ENCODE measurements at places on chromosomes 7 and 10. TPM values are rescaled to one million over a fixed set of nuclear protein-coding genes. Genes with fewer than 3 reads are reported as not detected.

Gene RBM17
- 112 TPM for total RNA-seq

Gene CPN1
- not detected for total RNA-seq

- no peak overlapping the region for H3K27ac ChIP-seq
- no peak for DNase-seq
- peaks cover 5% of the 10 kb centered on the region for H3K36me3 ChIP-seq
- no peak overlapping the region for H3K4me3 ChIP-seq
- no peaks in the 10 kb centered on the region for H3K27me3 ChIP-seq
- peaks cover 11% of the 10 kb centered on the region for H3K4me1 ChIP-seq
These were observed 422.4 kb downstream of the PARD3 start for GRCh38 chr10:34392641-34393170.

DNA sequence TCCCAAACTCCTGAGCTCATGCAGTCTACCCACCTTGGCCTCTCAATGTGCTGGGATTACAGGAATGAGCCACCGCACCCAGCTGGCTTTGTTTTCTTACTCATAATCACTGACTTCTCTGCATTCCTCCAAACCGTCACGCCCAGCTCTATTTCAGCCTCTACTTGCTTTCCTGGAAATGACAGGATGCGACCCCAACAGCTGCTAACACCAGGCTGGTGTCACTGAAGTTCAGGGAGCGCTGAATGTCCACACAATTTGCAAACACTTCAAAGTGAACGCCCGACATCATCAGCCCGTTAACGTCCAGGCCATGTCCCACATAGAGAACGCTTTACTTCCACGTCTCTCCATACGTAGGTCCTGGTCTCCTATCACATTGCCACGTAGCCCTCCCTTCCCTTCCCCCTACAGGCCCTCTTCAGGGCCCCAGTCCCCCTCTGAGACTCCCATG lies 12.8 kb upstream of the PROSER2 start:
- peaks cover 31% of the 10 kb centered on the region for H3K4me1 ChIP-seq
- peak overlapping the region; percentile 92 for H3K27ac ChIP-seq
- no peak for DNase-seq

Gene STEAP1
- total RNA-seq: 0.27 TPM

Gene FZD1
- 15.3 TPM for total RNA-seq

GRCh38 chr7:32062150-32062549 lies 8.1 kb downstream of the PDE1C start:
- no peak for DNase-seq
- H3K36me3 ChIP-seq: no peaks in the 10 kb centered on the region
- peaks cover 78% of the 10 kb centered on the region for H3K27me3 ChIP-seq
- H3K4me3 ChIP-seq: no peak overlapping the region
- peaks cover 22% of the 10 kb centered on the region for H3K4me1 ChIP-seq

DNA sequence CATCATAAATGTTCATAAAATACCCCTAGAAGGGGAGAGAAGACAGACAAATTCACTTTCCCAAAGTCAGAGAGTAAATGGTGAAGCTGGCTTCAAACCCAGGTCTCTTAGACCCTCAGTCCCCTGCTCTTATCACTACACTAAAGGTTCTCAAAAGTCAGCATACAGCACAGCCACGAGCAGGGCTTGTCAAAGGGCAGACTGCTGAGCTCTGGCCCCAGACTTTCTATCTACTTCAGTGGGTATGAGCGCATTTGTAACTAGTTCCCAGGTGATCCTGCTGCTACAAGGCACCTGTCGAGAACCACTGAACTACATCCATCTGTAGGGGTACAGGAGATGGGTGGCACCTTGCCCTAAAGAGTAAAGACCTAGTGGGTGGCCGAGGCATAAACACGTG lies 91.5 kb downstream of the SORBS1 start:
- H3K27ac ChIP-seq: no peak overlapping the region
- no peak for DNase-seq
- H3K4me3 ChIP-seq: no peak overlapping the region
- peaks cover 53% of the 10 kb centered on the region for H3K4me1 ChIP-seq
- no peaks in the 10 kb centered on the region for H3K27me3 ChIP-seq

Gene FMC1
- total RNA-seq: 10.7 TPM

Gene CCDC3
- total RNA-seq: 5.4 TPM

Gene GPR37
- total RNA-seq: 5.0 TPM

DNA sequence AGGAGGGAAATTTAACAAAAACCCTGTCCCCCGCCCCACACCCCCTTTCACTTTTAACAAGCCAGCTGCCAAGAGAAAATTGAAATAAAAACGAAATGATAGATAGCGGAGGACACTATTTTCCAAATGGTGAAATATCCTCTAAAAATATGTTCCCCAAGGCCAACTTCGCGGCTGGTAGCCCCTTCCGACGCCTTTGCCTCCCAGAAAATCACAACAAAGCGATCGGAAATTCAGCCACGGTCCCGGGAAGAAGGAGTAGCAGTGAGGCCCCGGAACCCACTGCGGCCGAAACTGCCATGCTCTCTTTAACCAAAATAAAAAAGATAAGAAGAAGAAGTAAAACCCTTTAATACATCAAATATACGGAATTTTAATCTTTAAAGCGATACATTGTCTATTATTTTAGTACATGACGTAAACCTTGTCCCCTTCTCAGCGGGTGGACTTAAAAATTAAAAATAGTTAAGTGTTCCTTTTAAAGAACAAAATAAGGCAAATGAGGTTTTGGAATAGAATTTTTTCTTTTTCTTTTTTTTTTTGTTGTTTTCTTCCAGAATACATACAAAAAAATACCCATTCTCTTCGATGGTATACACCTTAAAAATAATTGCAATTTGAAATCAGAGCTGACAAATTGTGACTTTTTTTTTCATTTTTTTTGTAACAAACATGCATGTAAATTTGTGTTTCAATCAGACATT lies 3.9 kb downstream of the ZNF503 start:
- H3K27ac ChIP-seq: peak overlapping the region; percentile 95
- peaks cover 23% of the 10 kb centered on the region for H3K27me3 ChIP-seq
- no peak for DNase-seq
- H3K4me3 ChIP-seq: peak overlapping the region; percentile 80

DNA sequence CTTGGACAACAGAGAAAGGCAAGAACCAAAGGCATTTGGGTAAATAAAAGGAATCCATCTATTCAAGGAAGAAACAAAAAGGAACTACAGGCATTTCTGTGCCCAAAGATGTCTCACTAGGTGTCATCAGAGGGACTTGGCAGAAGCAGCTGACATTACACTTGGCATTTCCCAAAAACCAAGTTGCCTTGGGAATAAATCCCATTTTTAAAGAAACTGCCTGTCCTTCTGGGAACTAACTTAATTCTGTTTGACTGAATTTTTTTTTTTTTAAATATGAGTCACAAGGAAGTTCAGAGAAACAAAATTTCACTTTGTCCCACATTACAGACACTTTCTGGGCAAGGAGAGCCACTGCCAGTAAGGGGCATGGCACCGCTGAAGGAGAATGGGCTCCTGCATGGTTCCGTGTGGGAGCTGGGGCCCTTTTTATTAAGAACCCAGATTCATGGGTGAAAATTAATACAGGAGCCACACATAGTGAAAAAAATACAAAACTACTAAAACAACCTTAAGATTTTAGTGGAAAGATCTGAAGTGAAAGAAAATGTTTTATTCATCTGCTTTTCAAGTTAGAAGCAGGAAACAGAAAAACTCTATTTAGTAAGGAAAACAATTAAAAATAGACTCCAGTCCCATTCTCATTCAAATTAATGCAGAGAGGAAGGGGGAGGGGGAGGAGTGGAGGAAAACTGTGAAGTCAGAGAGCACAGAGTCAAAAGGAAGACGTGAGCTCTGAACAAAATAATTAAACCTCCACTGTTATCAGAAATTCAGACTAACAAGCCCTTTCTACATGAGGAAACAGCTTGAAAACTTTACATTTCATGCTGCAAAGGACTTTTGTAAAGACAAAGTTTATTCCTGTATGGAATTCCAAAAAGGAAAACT lies 118.4 kb upstream of the PDLIM1 start:
- H3K36me3 ChIP-seq: no peaks in the 10 kb centered on the region
- no peaks in the 10 kb centered on the region for H3K4me1 ChIP-seq
- DNase-seq: no peak

DNA sequence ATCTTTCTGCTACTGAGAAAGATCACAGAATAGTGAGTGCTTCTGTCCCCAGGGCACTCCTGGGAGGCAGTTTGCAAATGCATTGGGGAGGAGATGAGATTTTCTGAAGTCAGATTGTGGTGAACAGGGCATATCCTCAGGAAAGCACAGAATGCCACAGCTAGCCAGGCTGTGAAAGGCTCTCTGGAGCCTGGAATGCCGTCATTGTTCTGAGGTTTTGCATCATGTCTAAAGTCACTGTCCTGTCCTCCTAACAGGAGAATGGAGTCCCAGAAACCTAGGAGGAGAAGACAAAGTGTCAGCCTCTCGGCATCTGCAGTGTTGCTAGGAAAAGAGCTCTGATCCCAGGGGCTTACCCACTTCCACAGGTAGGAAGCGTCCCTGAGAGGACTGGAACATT lies 69.2 kb upstream of the IGFBP3 start:
- no peak for DNase-seq
- peaks cover 14% of the 10 kb centered on the region for H3K4me1 ChIP-seq
- no peaks in the 10 kb centered on the region for H3K36me3 ChIP-seq
- H3K27ac ChIP-seq: no peak overlapping the region
- H3K27me3 ChIP-seq: no peaks in the 10 kb centered on the region

DNA sequence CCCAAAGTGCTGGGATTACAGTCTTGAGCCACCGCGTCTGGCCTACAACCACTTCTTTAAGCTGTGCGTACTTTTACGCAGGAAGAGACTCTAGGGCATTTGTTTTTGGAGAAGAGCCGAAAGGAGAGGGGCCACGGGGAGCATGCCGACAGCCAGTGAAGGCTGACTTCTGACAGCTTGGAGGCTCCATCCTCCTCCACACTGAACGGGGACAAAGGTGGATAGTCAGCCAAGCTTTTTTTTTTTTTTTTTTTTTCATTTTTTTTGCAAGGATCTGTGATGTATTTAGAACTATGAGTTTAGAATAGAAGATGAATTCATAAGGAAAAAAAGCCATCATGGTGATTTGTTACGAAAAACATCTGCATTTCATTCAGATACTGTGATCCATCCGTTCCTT lies 221.7 kb downstream of the ARHGAP21 start:
- peaks cover 47% of the 10 kb centered on the region for H3K36me3 ChIP-seq
- H3K4me3 ChIP-seq: no peak overlapping the region
- H3K27me3 ChIP-seq: no peaks in the 10 kb centered on the region
- no peak overlapping the region for H3K27ac ChIP-seq

DNA sequence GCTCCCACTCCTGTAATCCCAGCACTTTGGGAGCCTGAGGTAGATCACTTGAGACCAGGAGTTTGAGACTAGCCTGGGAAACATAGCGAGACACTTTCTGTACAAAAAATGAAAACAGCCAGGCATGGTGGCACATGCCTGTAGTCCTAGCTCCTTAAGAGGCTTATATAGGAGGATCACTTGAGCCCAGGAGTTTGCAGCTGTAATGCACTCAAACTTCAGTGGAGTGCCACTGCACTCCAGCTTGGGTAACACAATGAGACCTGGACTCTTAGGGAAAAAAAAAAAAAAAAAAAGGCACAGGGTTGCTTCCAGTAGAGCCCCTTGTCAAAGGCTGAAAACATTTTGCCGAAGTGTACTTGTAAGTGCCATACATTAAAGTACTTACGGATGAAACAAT lies 195.3 kb downstream of the PHTF2 start:
- H3K4me1 ChIP-seq: no peaks in the 10 kb centered on the region
- H3K4me3 ChIP-seq: no peak overlapping the region
- DNase-seq: no peak
- H3K36me3 ChIP-seq: no peaks in the 10 kb centered on the region
- no peaks in the 10 kb centered on the region for H3K27me3 ChIP-seq

Gene ASNS
- 26.8 TPM for total RNA-seq

- no peaks in the 10 kb centered on the region for H3K27me3 ChIP-seq
- H3K4me3 ChIP-seq: no peak overlapping the region
- peaks cover 10% of the 10 kb centered on the region for H3K36me3 ChIP-seq
- no peak for DNase-seq
- no peak overlapping the region for H3K27ac ChIP-seq
These were observed 104.0 kb downstream of the CYTH3 start for GRCh38 chr7:6168477-6168868.

DNA sequence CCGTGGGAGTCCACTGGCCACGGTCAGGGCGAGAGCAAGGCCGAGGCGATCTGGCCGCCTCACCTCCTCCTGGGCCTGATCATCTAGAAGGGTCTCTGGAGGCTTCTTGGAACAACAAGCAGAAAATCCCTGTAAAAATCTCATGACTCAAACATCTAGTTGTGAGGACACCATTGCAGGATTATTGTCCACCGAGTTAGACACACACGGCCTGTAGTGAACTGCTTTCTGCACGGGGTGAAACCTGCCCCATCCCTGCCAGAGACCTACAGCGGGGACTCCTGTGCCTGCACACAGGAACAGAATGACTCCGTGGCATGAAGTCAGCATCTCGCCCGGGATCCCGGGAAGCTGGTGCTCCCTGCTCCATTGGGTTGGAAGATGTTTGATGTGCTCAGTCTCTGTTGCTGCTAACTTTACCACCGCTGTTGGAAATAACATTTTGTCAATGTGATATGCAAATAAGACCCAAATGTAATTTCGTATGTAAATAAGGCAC lies 267.0 kb upstream of the TCERG1L start:
- H3K27ac ChIP-seq: no peak overlapping the region
- peaks cover 5% of the 10 kb centered on the region for H3K27me3 ChIP-seq
- H3K4me3 ChIP-seq: no peak overlapping the region
- no peaks in the 10 kb centered on the region for H3K36me3 ChIP-seq
- DNase-seq: no peak

GRCh38 chr10:61830846-61831273 lies 70.6 kb upstream of the ARID5B start:
- H3K4me1 ChIP-seq: peaks cover 24% of the 10 kb centered on the region
- H3K27ac ChIP-seq: no peak overlapping the region
- no peak overlapping the region for H3K4me3 ChIP-seq
- no peaks in the 10 kb centered on the region for H3K27me3 ChIP-seq
- no peak for DNase-seq

- peaks cover 24% of the 10 kb centered on the region for H3K4me1 ChIP-seq
- no peak for DNase-seq
- H3K4me3 ChIP-seq: no peak overlapping the region
- peaks cover 64% of the 10 kb centered on the region for H3K27me3 ChIP-seq
- H3K27ac ChIP-seq: no peak overlapping the region
These were observed 126.3 kb upstream of the CELF2 start for GRCh38 chr10:10891124-10892082.

DNA sequence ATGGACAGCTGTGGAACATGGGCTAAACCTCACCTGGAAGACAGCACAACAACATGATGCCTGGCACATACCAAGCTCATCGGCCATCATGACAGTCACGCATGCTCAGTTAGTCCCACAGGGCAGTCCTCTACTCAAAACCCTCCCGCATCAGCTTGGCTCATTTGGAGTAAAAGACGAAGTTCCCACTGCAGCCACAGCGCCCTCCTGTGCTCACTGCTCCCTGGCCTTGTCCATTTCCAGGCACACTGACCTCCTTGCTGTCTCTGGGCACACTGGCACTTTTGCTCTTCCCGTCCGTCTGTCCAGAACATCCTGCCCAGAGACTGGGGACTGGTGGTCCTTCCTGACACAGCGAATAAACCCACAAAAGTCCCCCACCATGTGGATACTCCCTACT lies 66.2 kb downstream of the LARP4B start:
- H3K27me3 ChIP-seq: no peaks in the 10 kb centered on the region
- H3K27ac ChIP-seq: no peak overlapping the region
- DNase-seq: no peak
- H3K4me3 ChIP-seq: no peak overlapping the region
- peaks cover 44% of the 10 kb centered on the region for H3K36me3 ChIP-seq
- peaks cover 2% of the 10 kb centered on the region for H3K4me1 ChIP-seq
